NCI-H510A (cell line): ENCODE measurements at places on chromosomes 6 and 20.

DNA sequence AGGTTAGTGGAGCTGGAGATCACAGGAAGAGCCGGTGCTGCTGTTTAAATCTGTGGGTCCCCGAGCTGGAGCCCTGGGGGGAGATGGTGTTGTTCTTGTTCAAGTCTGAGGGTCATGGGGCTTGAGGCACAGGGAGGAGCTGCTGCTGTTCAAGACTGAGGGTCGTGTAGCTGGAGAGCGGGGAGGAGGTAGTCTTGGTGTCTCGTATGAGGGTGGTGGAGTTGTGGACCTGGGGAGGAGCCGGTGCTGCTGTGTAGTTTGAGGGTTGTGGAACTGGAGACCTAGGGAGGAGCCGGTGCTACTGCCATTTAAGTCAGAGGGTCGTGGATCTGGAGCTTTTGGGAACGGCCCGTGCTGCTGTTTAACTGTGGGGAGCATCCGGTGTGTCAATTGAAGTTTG is 112.2 kb upstream of the SULF2 start:
- DNase-seq: no peak

GRCh38 chr6:115783402-115784061 is 277.2 kb downstream of the FRK start:
- no peak for DNase-seq

DNA sequence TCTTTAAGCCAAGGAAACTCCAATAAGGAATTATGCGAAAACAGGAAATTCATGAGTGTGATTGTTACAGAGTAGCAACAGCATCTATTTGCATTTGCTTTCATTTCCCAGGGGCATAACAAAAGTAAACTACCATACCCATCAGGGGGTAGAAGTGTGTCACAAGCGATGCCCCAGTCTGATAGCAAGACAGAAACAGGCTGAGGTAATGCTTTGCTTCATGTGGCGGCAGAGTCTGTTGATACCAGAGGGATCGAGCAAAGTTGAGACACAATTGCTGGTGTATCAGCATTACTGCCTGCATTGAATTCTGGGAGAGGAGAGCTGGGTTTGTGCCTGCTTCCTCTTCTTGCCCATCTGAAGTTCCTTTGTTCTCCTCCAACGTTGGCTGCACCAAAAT is 51.2 kb upstream of the LYRM2 start:
- DNase-seq: no peak

DNA sequence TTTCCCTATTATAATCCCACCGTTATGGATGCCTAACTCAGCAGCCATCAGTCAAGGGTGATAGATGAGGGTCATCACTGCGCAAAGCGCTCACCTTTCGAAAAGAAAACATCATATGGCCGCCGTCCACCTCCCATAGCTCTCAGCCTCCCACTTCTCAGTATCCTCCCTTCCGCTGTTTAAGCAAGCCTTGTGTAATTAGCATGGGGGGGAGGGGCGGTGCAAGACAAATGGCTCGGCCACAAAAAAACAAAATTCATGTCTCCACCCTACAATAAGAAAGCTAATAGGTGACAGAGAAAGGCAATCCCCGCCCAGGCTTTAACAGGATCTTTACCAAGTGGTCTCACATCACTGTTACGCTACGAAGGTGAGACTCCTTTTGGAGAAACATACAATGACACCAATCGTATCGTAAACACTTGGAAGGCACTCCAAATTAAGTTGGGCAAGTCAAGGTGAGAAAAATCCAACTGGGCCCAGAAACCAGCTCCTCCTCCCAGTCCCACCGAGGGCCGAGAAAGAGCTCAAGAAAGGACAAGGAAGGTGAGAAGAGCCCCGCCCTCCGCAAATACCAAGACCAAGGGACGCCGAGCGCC is 645 bp downstream of the DDX39B start:
- peak; percentile 71 for DNase-seq

- DNase-seq: peak; percentile 93
These were observed at the start of gene CDKN1A for GRCh38 chr6:36678488-36679042. TSS of gene CDKN1A (plus strand) at chr6:36678714. CDS start at chr6:36684102, 5,388 bp downstream.

- no peak for DNase-seq
These were observed 20.9 kb downstream of the RAB44 start for GRCh38 chr6:36718560-36718959.

- no peak for DNase-seq
These were observed 23.4 kb downstream of the COL21A1 start for GRCh38 chr6:56223995-56224394.

GRCh38 chr6:98118397-98119045 is 715.9 kb upstream of the POU3F2 start:
- no peak for DNase-seq

DNA sequence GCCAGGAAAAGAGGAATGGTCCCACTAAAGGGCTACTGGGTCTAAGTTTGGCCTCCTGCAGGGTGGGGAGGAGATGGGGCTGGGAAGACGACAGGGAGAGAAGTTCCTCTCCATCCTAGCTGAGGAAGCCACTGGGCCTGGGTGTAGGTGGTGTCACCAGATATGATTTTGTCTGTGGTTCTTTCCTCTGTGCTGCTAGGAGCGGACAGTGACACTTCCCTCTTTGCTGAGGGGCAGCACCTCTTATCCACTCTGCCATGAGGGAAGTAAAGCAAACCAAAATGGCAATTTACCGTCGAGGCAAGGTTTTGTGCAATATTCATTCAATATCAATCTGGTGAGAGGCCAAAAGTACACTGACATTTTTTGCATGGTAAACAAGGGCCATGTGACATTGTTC is 33.0 kb upstream of the NR2E1 start:
- DNase-seq: no peak

DNA sequence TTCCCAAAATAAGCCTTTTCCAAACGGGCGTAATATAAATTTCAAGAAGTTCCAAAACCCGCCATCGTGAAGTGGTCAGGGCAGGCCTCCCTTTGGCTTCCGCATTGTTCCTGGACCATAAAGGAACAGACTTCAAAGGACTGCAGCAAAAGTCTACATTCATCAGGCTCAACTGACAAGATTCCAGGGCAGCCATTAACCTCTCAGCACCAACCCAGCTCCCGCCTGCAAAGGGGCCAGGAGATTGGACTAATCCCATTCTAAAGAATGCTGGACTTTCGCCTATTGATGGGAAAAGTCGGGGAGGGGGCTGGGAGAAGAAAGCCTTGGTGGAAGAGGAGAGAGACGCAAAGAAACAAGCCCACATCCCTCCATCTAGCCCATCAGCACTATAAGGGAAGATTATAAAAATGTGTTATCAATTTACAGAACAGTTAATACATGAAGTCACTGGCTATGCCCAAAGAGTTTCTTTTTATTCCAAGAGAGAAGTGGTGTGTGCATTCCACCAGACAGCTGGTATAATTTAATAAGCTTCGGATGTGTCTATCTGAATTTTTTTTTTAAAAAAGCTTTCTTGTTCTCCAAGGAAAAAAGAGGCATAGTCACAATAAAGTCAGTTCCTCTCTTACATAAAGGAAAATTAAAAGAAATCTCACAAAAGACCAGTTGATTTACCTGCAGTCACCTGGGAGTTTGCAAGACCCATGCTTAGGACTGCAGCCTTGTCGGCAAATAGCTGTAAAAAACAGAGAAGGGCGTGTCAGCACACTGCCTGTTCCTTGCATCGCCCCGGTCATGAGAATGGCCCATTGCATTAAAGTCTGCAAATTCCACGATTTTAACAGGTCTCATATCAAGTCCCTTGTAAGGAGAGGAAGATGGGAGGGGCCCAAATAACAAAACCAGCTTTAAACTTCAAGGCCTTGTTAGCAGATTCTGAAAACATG is 17.8 kb downstream of the JAG1 start:
- DNase-seq: no peak

- DNase-seq: no peak
These were observed 263.5 kb upstream of the TAB2 start for GRCh38 chr6:149053848-149054558.

- no peak for DNase-seq
These were observed 10.3 kb upstream of the RPP40 start for GRCh38 chr6:5014072-5014561.

DNA sequence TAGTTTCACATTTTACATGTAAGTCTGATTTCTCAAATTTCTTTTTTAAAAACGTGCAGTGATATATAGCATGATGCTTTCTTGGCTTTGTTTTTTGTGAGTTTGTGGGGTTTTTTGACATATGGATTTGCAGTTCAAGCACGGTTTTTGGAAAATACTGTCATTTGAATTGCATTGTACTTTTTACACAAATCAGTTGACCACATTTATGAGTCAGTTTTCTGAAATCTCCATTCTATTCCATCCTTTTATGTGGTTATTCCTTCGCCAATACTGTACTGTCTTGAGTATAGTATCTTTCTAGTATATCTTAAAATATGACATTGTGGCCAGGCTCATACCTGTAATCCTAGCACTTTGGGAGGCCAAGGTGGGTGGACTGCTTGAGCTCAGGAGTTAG is 890.0 kb upstream of the CITED2 start:
- no peak for DNase-seq

DNA sequence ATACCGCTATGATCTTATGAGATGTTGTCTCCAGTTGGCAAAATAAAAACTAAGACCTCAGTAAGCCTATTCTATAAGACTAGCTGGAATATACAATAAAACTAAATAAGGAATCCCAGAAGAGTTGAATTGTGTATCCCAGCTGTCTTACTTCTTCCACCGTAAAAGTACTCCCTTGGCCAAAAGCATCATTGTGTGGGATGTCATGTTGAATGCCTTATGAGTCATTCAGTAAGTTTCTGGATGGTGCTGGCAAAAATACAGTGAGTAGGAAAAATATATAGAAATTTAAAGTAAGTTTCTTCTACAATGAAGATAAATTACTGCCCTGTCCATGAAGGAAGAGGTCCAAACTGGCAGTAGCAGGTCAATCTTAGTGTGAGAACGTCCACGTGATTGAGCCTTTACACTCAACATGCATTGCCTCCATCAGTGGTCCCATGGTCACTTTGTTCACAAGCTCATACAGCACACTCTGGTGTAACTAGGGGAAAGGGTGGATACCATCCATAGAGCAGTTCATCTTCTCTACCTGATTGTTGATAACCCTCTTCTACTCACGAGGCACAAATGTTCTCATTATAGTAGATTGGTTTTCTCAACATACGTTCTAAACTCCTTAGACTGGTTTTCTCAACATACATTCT is 13.7 kb upstream of the ZNF318 start:
- DNase-seq: no peak

DNA sequence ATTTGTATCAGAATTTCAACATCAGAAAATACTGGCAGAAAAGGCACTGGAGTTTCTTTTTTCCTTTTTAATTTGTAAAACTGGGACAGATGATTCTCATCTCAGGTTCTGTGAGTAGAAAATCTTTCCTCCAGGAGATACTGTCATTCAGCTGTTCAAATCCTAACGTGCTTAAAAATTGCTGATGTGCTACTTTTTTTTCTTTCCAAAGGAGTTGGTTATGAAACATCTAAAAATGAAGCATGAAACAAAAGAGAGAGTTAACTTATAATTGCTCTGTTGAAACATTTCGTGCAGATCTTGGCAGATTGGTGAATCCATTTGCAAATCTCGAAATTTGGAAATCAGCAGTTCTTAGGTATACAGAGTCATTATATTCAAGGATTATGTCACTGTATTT is 622.6 kb downstream of the RNF144B start:
- DNase-seq: no peak

DNA sequence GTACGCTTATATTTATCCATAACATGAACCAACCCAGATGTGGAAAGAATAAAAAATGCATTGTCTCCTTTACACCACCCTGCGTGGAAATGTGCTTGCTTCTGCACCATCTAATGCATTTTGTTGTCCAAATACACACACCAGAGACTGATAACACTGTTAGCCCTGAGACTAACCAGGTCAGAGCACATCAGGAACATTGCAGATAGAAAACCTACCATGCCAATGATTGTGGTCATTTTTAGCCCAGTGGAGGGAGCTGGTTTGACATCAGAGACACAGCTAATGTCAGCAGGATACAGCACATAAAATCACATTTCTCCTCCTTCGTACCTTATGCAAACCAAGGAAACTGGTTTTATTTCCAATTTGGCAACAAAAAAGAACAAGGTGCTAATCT is 528.7 kb downstream of the DOK5 start:
- DNase-seq: no peak

DNA sequence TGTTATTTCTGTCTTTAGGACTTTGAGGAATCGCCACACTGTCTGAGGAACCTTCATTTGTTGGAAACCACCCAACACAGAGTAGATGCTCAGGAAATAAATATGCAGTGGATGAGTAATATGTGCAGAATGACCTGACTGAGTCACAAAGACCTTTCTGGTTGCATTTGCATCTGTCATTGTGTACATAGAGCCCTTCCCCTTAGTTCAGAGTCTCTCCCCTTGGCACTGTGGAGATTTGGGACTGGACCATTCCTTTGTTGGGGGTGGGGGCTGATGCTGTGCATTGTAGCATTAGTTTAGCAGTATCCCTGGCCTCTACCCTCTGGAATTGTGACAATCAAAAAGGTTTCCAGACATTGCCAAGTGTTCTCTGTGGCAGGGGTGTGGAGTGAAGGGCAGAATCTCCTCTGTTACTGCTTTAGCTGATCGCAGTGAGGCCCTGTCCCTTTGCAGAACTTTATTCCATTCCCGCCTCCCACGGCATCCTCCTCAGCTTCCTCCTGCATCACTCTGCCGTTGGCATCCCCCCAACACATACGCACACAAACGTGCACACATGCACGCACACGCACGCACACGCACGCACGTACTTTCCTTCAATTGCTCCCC is 64.5 kb downstream of the EYA2 start:
- DNase-seq: no peak

GRCh38 chr20:46020555-46020954 is 8.5 kb upstream of the SLC12A5 start:
- no peak for DNase-seq

DNA sequence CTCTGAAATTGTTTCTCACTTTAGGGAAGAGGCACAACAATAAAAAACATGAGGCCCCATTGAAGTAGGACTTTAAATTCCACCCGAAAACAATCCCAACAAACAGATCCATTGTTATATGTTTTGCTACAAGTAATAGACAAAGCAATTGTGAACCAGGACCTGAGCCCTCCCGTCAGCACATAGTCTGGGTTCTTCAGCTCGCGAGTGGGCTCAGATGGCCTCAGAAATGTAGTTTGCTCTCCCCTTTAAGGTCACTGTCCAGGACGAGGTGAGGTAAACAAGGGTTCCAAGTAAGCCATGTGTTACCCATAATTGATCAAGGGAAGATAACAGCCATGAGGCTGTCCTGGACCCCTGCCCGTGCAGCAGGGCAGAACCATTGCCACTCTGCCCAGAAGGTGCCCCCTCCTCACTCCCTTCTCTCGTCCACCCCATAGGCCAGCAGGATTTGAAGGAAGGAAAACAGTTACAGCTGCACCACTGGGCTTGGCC is 160.1 kb upstream of the QKI start:
- DNase-seq: no peak

GRCh38 chr6:150846641-150847040 is 18.9 kb upstream of the MTHFD1L start:
- no peak for DNase-seq

DNA sequence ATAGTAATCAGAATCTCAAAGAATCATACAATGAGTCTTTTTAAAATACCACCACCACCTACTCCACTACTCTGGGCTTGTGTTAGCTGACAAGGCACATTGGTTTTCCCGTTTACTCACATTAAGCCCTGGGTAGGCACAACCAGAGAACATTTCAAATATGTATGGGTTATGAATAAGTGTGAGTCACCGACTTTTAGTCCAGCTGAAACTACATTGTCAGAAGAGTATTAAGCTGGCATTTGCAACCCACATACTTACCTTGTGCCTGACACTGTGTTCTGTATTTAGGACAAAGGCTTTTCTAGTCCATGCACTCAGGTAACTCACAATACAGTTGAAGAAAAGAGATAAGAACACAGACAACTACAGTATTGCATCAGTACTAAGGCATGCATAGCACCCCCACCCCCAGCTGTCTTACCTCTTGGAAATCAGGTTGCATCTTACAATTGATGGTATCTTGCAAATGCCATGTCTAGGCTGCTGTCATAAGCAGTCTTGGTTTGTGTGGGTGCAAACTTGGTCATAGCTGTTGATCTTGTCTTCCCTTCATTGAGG is 40.3 kb upstream of the AHI1 start:
- no peak for DNase-seq
